Prostate gland (tissue), 2 donors: ENCODE measurements at places on chromosomes 6 and 20.
A peak's percentile ranks its signal among the peaks of the same experiment; 100 is the strongest.

- DNase-seq: no peak
Measured at GRCh38 chr6:96939007-96939805, 14.7 kb downstream of the KLHL32 start.

DNA sequence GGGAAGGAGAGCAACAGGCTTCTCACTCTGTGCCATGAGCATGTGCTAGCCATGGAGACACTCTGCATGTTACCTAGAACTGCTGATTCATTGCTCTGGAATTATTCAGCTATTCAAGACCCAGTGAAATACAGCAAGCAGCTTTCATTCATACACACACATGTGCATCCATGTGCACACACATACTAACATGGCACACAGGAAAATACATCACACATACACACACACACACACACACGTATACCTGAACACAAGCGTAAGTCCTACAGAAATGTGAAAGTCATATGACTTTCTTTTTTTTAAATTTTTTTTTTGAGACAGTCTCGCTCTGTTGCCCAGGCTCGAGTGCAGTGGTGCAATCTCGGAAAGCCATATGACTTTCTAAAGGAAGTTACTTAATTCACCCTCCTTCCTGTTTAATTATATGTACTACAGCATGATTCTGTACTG, 108.2 kb upstream of the NFATC2 start:
- no peak for DNase-seq

DNA sequence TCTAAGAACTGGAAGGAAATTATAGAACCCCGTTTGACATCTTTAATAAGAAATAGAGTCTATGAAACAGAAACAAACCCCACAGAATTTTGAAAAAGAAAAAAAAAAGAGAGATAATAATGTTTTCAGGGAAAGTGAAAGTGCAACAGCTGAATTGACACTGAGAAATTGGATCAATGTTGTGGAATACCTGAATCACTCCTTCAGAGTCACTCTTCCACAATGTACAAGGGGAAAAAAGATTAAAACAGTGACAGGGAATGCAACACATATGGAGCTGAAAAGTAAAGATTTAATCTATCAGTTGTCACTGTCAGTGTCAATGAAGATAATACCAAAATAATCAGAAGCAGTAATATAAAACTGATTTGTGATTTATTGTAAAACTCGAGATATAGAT, 520.8 kb upstream of the HS3ST5 start:
- no peak for DNase-seq

DNA sequence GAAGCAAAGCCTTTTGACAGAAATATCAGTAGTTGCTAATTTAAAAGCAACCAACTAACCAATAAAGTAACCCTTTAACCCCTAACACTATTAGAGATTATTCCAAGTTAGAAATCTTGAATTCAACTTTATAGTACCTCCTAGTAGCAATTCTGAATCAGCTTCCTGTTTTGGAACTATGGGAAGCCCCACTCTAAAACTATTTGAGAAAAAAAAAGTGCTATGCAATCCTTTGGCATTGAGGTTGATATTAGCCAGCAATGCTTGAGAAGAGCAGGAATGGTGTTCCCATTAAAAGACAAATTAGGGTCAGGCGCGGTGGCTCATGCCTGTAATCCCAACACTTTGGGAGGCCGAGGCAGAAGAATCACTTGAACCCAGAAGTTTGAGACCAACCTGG, 306.2 kb upstream of the ZFP64 start:
- DNase-seq: no peak

DNA sequence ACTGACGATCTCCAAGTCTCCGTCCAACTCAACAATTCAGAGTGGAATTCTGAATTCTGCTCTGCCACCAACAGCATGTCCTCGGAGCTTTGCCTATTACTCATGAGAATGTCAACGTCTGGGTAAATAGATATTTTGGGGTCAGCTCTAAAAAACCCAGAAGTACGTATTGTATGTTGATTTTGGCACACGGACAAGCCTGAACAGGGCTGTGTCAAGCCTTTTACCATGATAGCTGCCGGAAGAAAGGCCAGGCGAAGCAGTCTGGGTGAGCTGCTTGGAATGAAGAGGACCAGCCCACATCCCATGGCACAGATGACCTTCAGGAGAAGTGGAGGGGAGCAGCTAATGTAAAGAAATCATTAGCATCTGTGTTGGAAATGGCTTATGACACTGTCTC, 88.0 kb upstream of the JAG1 start:
- DNase-seq: no peak

DNA sequence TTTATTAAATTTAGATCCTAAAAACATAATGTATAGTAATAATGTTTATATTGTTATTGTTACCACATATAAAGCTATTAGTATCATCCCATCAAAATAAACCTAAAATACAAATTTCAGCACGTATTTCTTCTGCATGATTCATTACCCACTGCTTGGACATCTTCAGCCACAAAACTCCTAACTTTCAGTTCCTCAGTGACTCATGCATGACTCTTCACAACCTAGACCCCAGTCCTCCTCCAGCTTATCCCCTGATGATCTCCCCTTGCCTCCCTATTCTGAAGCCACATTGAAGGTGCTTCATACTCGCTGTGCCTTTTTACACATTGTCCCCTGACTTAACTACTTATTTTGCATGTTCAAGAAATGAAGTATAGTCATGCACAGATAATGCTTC, 11.2 kb upstream of the GPRC6A start:
- no peak for DNase-seq

- DNase-seq: no peak
Measured at GRCh38 chr6:84575264-84575663, 189.1 kb downstream of the TBX18 start.

DNA sequence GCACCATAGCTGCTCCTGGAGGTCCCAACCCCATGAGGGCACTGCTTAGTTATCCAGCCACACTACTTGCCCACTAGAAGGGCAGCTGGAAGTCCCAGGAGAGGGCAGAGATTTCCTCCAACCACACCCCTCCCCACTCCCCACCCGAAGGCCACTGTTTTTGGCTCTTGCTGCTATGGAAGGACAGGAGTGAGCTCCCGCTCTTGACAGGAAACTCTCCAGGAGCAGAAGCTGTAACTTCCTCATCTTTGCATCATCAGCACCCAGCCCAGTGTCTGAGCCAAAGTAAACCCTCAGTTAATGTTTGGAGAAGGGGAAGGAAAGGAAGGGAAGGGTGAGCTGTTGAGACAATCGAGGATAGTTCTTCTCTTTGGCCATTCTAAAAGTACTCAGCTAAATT, 120.7 kb downstream of the MTFR2 start:
- no peak for DNase-seq

DNA sequence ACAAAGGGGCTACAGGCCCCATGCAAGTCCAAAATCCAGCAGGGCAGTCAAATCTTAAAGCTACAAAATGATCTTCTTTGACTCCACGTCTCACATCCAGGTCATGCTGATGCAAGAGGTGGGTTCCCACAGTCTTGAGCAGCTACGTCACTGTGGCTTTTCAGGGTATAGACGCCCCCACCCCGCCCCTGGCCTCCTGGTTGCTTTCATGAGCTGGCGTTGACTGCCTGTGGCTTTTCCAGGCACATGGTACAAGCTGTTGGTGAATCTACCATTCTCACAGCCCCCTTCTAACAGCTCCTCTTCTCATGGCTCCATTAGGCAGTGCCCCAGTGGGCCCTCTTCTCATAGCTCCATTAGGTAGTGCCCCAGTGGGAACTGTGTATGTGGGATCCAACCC, 47.0 kb downstream of the NT5E start:
- DNase-seq: no peak

DNA sequence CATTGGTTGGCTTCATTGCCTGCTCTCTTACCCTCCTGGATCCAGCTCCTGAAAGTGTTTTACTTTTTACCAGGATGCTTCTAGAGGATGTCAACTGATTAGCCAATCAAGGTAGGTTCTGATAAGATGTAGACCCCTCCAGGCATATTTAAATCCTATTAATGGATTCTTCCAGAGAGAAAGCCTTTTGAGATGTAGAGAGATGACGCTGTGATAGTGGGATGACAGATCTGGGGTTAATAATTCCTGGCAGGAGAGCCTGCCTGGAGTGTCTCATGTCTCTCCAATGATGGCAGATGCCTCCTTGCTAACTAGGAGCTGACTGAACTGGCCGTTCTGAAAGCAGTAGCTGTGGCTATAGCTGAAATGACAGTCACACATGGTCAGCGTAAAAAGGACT, 116.9 kb upstream of the DTNBP1 start:
- DNase-seq: no peak

DNA sequence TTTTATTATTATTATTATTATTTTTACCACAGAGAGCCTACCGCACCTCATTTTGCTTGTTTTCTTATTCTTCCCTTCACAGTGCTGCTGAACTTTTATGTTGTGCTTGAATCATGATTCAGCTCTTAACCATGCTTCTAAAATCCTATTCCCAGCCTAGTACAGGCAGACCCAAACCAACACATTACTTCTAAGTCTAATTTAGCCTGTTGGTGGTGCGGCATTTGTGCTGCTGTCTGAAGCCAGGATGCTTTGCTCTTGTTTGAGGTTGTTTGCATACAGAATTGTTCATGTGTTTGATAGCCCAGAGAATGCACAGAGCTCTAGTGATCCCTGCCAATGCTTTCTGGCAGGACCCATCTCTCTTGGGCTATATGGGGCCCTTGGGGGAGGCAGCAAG, 213.5 kb upstream of the KCNG1 start:
- DNase-seq: no peak

- DNase-seq: peak; percentile 47
Measured at GRCh38 chr6:64330694-64331307, 695.2 kb downstream of the PHF3 start.

- DNase-seq: peak; percentile 21
Measured at GRCh38 chr6:52263709-52264540, 19.6 kb upstream of the IL17F start.

DNA sequence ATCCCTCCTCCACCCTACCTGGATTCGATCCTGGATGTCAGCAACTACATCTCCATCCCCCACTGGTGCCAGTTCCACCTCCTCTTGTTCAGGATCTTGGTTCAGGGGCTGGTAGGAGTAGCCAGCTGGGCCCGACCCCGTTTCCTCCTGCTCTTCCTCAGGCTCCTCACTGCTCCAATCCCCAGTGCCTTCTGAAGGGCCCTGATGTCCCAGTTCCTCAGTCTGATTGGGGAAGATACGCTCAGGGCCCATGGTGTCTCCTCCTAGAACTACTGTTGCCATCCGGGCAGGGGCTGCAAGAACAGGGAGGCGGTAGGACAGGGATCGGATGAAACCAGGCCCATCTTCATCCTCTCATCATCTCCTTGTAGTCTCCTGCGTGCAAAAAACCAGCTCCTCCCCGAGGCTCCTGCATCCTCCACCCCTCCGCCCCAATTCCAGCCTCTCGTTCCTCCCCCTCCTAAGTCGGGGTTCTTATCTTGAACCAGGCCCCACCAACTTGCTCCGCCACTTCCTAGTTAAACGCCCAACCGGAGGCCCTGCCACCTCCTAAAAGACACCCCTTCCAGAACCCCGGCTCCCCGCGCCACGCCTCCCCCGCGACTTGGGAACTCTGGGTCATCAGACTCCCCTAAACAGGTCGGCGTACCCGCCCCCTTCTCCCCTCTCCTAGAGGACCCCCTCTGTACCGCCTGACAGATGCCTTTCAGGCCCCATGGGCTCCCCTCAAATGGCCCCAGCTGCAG, 476 bp downstream of the MEA1 start:
- no peak for DNase-seq

DNA sequence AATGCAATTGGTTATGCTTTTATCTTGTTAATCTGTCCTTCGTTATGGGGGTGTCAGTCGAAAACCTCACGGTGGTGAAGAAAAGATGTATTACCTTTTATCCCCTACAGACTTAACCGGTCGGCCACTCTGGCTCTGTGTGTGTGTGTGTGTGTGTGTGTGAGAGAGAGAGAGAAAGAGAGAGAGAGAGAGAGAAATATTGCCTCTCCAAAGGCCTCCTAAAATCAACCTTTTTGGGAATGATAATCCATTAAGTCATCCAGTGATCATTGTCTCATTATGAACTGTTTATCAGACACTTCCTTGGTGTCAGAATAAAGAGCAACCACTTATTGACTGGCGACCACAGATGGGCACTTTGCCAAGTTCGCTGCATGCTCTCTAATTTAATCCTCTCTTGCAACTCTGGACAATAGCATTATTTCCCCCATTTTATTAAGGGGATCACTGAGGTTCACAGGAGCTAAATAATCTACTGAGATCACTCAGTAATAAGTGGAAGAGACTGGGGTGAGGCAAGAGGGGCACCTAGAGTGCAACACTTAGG, 30.7 kb downstream of the SLC35D3 start:
- no peak for DNase-seq

- DNase-seq: no peak
Measured at GRCh38 chr6:6746333-6746969, 157.9 kb downstream of the LY86 start.

- no peak for DNase-seq
Measured at GRCh38 chr6:140590641-140591040, 1216.2 kb upstream of the CITED2 start.

DNA sequence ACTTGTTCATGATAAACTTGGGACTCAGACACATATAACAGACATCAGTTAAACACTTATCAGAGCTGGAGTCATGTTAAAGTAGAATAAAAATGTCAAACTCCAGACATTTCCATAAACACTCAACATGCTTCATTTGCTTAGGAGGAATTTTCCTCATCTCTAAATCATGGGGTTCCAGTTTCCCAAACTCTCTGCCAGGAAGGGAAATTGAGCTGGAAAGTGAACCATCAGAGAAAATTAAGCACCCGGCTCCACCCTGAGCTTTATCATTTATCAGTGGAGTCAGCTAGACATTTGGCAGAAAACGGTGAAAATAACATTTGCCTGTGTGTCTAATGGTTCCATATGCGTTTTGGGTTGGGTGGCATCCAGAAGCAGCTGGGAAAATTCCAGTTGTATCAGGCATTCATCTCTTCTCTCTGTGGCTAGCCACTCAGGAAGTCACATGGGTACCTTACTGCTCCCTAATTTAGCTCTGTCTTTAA, 25.3 kb upstream of the ZNFX1 start:
- DNase-seq: no peak

GRCh38 chr6:53686355-53686940, 20.9 kb upstream of the KLHL31 start:
- DNase-seq: no peak

GRCh38 chr6:89372506-89372901, 20.0 kb upstream of the UBE2J1 start:
- DNase-seq: no peak

DNA sequence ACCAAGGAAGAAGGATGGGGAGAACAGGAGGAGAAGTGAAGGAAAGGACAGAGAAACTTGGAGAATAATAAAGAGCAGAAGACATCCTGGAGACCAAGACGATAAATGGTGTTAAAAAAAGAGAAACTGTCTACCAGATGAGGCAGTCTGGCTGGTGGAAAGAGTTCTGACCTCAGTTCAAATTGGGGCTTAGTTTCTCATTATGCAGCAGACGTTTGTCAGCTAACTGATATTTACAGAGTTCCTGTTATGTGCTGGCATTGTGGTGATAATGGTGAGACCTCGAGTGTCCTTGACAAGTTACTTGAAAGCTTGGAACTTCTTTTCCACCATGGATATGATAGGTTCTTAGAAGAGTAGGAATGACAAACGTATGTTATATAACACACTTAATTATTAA, 142.7 kb downstream of the LRRC1 start:
- no peak for DNase-seq

- DNase-seq: no peak
Measured at GRCh38 chr6:14094721-14095120, 22.9 kb upstream of the CD83 start.

GRCh38 chr6:163309491-163310026, 105.0 kb upstream of the QKI start:
- DNase-seq: no peak

GRCh38 chr6:39192736-39193135, 36.5 kb downstream of the KCNK5 start:
- DNase-seq: no peak

GRCh38 chr6:145656128-145656527, 79.2 kb downstream of the EPM2A start:
- no peak for DNase-seq
